ENCODE measurements at places on chromosomes 11 and 22.
A peak's percentile ranks its signal among the peaks of the same experiment; 100 is the strongest.

DNA sequence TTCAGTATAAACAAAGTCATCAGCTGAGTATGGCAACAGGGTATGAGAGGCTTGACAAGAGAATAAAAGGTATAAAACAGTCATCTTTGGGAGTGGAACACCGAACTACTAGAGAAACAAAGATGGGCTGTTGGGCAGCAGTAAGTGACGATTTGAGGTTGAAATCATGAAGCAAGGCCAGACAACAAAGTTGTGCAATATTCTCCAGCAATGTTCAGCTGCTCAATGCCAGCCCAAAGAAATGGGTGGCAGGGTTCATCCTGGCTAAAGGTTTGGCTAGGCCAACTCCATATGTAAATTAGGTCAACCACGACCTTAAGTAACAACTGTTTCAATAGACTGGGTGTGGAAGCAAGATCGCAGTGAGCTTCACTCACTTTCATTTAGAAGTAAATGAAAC lies 6.2 kb downstream of the APIP start:
- DNase-seq = no peak

DNA sequence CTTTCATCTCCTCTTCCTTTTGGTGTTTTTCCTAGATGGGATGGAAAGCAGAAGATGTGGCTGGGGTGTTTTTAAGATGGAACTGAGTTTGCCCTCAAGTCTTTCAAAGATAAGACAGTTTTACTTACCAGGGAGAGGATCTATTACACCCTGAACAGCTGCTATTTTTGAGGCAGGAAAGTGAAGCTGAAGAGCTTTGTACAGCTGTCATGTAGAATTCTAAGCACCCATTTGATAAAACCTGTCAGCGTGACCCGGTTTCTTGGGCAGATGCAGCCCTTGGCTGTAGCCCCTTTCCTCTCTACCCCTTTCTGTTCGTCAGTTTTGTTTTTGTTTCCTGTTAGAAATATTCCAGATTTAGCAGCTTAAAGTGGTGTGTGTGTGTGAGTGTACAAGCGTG lies 35.2 kb downstream of the FAT3 start:
- DNase-seq = no peak

DNA sequence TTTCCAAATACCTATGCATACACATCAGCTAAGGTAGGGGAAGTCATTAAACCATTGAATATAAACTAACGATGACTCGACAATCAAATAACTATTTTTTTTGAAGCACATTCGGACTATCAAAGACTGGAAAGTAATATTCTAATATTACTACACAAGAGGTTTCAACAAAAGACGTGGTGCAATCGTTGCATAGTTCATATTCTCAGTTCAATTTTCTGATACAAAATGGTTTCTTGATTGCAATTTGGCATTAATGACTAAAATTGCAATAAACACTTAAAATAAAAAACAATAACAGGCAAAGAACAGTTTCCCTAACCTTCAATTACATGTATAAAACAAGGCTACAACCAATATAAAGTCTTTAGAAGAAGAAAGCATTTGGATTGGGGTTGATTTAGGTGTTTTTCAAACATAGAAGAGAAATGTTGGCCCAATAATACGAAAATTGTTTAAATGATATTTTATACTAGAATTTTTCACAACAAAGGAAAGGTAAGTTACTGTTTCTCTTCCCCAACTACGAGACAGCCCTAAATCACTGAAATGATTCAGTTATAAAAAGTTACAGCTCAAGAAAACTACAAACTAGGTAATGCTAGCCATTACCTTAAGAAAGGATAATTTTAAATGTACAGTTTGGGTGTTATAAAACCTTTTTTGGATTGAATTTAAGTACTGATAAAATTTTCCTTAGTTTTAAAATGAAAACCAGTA lies 17.6 kb downstream of the BLID start:
- no peak for DNase-seq

DNA sequence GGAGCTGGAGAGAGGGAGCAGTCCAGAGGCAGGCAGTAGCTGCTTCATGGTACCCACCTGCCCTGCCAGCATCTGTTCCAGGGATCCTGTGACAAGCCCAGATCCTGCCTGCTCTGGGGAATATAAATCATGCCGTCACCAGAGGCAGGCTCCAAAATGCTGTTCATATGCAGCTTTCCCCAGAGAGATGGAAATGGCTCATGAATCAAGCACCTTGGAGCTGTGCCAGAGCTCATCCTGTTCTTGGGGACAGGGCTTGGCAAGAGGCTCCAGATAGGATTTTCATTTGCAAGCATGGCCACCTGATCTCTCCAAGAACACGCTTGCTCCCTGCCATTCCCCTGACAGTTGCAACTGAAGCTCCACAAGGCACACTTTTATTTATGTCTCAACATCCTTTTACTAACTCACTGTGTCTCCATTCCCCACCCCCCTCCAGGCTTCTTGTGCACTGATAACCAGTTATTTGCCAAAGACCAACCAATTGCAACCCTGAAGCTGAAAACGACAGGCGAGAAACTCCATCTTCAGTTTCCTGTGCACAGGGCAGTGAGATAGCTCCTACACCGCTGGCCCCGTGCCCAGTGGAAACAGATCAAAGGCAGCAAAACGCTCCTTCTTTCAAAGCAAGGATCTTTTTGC lies 115.8 kb upstream of the PITPNB start:
- peak; percentile 78 for DNase-seq

- DNase-seq = no peak
Measured at GRCh38 chr11:50298182-50298988, 265.7 kb downstream of the OR4C45 start.

DNA sequence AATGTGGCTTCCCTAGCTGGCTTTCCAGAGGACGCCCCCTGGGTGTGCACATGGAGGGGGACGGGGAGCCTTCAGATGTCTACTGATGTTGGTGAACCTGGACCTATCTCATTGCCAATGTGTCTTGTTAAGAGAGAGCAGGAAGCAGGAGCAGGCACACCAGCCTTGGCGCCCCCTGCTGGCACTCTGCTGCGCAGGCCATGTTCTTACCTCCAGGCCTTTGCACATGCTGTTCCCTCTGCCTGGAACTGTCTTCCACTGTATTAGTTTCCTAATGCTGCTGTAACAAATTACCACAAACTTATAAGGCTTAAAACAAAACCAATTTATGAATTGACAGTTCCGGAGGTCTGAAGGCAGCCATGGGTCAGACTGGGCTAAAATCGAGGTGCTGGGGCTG lies 23.6 kb upstream of the MN1 start:
- no peak for DNase-seq

GRCh38 chr11:40370821-40371616 lies 1088.4 kb downstream of the LRRC4C start:
- DNase-seq = no peak

DNA sequence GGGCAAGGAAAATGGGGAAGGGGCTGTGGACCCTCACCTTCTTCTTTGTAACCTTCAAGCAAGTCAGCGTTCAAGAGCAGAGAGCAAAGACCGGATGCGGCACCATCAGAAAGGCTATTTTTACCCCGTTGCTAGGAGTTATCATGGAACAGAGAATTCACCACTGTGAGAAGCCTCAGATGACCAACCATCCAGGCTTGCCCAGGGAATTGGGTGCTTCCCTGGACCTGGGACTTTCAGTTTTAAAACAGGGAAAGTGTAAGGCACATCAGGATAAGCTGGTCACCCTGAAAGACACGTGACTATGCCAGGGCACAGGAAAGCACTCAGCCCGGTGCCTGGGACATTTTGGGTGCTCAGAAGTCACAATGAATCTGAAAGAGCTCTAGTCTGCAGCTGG lies 10.4 kb downstream of the GALNT18 start:
- no peak for DNase-seq

- DNase-seq = no peak
Measured at GRCh38 chr11:24509114-24509513, 12.3 kb downstream of the LUZP2 start.

GRCh38 chr11:70127653-70128434 lies 49.7 kb downstream of the ANO1 start:
- no peak for DNase-seq

GRCh38 chr22:38412435-38413084 lies 42.4 kb downstream of the KCNJ4 start:
- no peak for DNase-seq

DNA sequence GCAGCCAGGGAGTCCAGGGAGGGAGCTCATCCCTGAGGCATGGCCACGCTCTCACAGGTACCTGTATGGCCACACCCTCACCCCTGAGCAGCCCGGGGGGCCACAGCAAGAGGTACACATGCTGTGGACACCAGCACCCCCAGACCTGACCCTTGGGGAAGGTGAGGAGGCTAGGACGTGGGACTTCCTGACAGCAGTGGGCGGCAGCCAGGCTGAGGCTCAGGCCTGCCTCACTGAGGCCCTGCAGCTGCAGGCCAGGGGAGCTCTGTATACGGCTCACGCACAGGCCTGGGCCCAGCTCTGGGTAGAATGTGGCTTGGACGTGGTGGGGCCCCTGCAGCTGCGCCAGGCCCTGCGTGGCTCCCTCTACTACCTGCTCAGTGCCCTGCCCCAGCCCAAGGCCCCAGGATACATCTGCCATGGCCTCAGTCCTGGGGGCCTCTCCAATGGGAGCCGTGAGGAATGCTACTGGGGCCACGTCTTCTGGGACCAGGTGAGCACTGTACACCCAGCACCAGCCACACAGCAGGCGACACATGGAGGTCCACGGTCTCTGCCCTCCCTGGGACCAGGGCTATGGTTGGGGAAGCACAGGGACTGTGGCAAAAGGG lies 1.8 kb downstream of the PGGHG start:
- DNase-seq = no peak

GRCh38 chr11:61007383-61007955 lies 36.0 kb downstream of the CD6 start:
- DNase-seq = no peak

DNA sequence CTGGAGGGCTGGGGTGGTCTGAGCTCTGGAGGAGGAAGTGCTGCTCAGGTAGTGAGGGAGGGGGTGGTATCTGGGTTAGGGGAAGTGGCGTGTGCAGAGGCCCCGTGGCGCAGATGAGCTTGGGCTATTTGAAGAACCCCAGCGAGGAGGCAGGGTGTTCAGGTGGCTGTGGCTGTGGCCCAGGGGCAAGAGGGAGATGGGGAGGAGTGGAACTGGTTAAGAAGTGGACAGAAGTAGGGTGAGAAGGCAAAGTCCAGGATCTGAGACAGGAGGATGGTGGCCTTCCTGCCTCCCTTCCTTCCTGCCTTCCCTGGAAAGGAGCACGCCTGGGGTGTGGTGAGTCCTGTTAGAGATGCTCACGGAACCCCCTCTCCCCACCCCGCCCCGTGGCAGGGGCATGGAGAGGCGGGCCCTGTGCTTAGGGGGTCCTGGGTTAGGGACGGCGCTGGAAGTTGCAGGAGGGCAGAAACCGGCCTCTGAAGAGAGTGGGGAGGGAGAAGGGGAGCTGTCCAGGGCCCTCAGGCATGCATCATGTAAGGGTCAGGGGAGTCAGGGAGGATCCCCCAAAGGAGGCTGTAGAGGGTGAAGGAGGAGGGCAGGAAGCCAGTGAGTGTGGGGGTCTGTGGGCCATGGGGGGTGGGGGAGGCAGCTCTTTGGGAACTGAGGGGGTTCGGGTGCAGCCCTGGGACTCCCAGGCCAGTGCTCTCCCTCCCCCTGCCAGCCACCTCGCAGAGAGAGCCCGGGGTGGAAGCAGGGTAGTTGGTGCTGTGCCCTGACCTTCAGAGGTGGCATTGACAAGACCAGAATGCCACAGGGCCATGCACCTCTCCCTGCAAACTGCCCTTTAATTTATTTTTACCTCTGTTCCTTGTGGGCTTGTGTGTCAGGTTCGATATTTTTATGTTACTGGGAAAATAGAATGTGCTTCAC lies 63.7 kb upstream of the PARVG start:
- no peak for DNase-seq

GRCh38 chr11:46339816-46340215 lies 7.4 kb upstream of the DGKZ start:
- DNase-seq = no peak

DNA sequence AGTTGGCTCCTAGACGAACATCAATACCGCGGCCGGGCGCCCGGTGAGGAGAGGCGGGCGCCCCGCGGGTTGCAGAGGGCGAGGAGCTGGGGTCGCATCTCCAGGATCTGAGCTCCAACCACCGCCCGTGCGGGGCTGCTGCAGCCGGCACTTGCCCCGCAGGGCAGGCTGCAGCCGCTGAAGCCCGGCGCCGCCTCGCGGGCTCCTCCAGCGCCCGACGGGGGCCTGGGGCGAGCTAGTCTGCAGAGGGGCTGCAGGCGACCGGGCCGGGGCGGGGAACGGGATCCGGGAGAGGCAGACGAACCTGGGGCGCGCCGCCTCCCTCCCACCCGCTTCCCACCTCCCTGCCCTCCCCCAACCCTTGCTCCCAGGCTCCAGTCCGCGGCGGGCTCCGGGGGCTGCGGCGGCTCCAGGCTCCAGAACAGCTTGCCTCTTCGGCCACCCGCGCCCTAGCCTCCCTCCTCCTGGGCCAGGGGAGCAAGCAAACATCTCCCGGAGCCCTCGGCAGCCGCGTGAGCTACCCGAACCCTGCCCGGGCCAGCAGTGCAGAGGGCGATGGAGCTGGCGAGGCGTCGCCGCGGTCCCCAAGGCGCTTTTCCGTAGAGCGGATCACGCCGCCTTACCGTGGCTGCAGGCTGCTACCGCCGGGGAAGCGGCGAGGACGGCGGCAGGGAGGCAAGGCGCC lies 802 bp downstream of the TENM4 start:
- DNase-seq = peak; percentile 52

DNA sequence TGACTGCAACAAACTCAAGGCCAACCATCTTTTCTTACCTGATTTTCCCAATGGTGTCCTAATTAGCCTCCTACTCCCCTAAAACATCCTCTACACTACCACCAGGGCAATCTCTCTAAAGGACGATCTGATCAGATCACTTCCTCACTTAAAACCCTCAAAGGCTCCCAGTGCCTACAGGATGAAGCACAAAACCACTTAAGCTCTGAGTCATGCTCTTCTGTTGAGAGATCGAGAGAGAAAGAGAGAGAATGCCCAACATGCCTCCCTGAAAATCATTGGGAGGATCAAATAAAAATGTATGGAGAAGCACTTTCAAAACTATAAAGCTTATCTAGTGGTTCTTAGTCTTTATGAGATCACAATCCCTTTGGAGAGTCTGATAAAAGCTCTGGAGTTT lies 171.1 kb downstream of the CADM1 start:
- DNase-seq = no peak

DNA sequence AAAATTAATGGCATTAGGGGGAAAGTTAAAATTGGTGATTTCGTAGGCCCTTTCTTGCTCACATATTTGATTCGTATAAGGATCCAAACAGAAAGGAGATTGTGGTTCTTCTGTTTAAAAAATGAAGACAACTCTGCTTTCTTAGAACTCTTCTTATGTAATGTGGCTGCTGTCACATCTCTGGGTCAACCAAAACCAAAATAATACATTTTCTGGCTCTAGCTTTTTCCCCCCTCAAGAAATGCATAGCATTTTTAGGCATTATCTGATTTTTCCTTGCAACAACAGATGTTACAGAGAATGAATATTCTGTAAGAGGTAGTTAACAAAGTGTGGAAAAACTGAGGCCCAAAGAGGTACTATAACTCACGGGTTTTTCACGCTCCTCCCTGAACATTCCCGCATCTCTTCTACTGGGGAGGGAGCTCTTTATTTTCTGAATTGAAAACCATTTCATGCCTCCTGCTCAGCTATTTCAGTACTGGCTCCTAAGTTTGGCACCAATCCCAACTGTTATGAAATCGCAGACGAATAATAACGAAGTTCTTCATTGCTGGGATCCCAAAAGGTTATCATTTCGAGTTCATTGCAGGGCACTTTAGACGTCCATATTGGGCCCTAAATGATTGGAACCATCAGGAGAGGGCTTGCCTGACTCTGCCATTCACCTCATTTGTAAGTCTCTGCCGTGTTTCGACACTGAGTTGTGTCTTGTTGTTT lies 17.1 kb downstream of the GRAP2 start:
- no peak for DNase-seq

Measured in dorsolateral prefrontal cortex (tissue), 122 donors.